ENCODE measurements at places on chromosomes 6 and 20.

DNA sequence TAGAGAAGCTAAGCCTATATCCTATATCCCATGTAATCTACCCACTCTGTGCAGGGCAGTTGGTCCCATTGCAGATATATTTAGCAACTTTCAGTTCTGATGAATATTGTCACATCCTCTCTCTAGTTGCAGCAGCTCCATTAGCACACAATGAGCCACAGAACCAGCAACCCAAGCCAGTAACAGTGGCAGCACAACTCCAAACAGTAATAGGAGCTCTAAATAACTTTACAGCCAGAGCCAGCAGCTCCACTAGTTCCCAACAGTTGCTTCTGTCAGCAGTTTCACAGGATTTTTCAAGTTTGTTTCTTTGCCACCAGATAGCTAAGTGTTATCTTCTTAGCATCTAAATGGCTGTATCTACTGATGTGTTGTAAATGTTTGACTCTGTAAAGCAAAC is 490.8 kb downstream of the HTR1B start:
- no peak for DNase-seq

GRCh38 chr6:73680289-73680918 is 15.6 kb upstream of the CD109 start:
- DNase-seq, result peak; percentile 57

DNA sequence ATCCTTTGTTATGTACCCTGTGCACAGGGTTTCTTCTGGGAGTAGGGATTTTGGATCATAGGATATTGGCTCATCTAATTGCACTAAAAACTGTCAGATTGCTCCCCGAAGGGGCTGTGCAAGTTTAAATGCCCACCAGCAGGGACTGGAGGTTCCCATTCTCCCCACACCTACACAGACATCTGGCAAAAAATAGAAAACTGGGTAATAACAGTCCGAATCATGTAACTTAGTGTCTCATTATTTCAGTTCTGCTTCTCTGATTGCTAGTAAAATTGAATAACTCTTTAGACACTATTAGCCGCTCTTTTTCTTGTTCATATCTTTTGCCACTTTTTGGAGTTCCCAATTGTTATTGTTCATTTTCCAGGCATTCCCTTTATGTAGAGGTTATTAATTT is 5.3 kb downstream of the PSMF1 start:
- no peak for DNase-seq

DNA sequence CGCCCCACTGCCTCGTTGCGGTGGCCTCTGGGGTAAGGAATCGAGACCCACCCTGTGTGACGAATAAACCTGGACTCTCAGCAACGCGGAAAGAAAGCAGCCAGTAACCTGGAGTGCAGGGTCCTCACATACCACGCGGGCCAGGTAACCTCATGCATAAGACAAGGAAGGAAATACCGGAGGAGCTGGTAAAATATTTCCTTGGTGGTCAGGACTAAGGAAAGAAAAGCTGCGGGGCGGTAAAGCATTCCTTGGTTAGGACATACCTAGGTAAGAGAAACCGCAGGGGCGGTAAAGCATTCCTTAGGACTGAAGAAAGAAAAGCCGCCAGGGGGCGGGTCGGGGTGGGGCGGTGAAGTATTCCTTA is 80.7 kb downstream of the SYTL3 start:
- peak; percentile 16 for DNase-seq

DNA sequence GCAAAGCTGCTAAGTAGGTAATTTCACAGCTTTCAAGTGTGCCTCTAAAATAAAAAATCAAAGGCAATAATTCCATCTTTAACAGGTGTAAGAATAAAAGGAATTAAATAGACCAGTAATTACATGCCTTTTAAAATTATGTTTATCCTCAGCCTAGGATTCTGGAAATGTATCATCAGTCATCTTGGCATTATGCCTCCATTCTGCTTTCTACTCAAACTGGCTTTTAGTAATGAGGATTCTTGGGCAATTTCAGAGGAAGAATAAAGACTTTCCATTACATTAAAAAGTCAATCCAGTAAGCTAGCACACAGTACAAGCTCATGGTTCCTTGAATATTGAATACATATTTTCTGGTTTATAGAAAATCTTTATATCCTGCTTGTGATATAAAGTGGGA is 44.7 kb downstream of the GSTA2 start:
- DNase-seq, result peak; percentile 17

DNA sequence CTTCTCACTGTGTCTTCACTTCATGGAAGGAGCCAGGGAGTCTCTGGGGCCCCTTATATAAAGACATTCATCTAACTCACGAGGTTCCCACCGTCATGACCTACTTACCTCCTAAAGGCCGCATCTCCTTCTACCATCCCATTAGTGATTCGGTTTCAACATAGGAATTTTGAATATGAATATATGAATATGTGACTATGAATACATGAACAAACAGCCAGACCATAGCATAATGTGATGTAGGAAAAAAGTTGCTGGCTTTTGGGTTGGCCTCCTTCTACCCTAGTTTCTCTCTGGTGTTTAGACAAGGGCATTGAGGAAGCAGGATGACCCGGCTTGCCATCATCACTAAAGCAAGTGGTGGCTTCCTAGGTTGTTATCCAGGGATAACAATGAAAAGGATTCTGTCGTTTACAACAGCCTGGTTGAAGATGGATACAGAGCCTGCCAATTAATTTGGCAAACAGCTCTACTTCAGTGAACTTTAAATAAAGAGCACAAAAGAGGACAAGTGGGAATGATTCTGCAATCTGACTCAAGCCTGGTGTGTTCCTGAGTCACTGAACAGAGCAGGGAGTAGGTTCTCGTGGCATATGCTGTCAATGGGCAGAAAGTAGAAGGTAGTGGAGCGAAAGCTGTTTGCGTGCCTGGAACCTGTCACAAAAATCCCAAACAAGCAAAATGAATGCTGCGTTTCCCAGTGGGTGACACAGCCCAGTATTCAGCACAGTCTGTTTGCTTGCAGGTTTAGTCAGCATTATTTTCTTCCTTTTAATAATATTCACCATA is 44.0 kb upstream of the DOK5 start:
- DNase-seq, result no peak

DNA sequence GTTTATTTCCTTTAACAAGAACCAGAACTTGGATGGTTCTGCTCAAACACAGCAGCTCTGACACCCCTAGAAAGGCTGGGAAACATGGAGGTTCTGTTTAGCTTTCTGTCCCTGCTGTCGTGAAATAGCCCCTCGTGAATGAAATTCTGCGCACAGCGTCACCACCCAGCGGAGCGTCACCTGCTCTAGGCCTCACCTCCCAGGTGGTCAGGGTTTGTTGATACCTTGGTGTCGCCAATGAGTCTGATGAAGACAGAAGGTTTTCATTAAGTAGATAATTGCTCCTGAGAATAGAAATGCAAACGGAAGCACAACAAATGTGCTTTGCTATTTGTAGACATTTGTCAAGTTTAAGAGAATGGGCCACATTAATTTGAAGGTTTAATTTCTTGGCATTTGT is 135.1 kb downstream of the EDN3 start:
- DNase-seq, result no peak

DNA sequence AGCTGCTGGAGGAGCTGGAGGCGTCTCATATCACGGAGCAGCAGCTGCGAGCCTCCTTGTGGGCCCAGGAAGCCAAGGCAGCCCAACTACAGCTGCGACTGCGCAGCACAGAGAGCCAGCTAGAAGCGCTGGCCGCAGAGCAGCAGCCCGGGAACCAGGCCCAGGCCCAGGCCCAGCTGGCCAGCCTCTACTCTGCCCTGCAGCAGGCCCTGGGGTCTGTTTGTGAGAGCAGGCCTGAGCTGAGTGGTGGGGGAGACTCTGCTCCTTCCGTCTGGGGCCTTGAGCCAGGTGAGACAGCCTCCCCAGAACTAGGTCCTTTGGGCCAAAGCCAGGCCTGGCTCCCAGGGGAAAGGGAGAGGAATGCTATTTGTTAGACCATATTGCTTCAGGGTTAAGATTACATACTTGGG is 31.7 kb downstream of the C20orf173 start:
- DNase-seq, result no peak

DNA sequence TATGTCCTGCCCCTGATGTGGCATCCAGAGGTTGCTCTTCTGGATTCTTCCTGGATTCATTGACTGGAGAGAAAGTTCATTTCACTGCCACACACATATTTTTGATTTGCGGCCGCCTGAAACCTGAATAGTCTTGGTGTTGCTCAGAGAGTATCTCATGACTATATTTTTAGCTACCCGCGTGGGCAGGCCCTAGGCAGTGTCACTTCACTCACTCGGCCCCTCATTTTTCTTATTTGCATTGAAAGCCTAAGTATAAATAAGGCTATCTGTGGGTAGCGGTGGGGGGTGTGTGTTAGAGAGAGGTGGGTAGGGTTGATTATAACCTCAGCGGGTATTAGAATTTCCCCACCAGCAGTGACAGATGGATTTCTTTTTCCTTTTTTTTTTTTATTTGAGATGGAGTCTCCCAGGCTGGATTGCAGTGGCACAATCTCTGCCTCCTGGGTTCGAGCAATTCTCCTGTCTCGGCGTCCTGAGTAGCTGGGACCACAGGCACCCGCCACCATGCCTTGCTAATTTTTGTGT is 113.5 kb downstream of the JARID2 start:
- DNase-seq, result no peak

DNA sequence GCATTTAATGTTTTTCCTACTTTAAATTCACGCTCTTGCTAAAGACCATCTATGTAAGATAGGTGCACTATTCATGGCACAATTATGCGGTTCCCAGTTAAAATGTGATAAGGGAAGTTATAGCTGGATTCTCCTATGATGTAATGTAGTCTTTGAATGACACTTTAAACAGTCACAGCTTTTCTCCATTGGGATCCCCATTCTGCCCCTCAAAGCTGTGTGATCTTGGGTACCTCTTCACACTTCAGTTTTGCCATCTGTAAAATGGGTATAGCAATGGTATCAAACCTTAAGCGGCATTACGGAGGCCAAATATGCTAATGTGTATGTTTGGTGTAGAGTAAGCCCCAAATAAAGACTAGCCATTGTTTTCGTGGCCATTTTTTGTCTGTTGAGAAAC is 64.7 kb upstream of the ZNF217 start:
- DNase-seq, result no peak

DNA sequence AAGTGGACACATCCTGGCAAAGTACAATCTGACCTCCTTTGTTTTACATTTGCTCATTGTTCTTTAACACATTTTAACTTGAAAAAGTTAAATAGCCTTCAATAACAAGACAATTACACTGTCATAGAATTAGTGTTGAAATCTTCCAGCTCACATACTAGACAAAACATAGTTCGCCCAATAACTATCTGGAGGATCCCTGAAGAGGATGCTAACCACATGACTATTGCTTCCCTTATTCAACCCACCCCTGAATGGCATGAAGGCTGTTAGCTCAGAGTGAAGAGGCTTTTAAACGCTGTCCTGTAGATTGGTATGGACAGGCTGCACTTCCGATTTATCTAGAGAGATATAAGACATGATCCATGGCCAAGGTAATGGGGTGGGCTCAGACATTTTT is 15.0 kb upstream of the DSE start:
- DNase-seq, result no peak

- DNase-seq, result no peak
Observed at GRCh38 chr20:58403272-58403671, 14.2 kb downstream of the VAPB start.

GRCh38 chr20:18669241-18670019 is 81.6 kb downstream of the DTD1 start:
- DNase-seq, result no peak

DNA sequence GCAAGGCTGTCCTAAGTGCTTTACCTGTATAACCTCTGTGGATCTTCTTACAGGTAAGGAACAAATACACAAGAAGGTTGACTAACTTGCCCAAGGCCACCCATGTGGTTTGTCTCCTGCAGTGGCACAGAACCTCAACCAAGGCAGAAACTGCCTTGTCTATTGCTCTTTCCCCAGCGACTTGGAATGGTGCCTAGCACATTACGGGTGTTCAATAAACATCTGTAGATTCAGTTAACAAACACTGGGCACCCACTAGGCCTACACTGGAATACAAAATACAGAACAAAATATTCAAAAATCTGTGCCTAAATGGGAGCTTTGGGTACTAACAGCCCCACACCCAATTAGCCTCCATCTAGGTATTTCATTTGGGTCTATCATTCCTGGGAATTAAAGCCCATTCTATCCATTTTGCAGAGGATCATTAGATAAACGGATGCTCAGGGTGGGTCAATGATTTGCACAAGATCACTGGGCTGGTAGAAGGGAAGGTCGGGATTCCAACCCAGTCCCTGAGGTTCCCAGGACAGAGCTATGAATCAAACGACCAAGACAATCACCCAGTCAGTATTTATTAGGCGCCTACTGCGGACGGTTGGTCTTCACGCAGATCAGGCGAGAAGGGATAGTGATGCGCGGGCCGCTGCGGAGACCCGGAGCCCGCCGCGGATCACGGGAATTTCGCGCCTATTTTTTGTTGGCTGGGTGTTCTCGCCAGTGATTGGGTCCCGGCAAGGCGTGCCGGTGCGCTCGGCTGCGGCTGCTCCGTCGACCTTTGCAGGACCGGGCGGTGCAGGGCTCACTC is at the start of gene STK35:
Gene STK35 (plus strand): TSS at position 771 of the 808 bp plus-strand sequence. CDS start 55 bp downstream, outside the sequence.
- DNase-seq, result no peak

- no peak for DNase-seq
Observed at GRCh38 chr20:13220904-13221297, at the start of gene ISM1. Gene ISM1, plus strand, starts transcription at chr20:13221274. Its CDS starts 503 bp downstream, at chr20:13221777.

- DNase-seq, result peak; percentile 30
Observed at GRCh38 chr6:45507186-45507585, 129.5 kb upstream of the SUPT3H start.

DNA sequence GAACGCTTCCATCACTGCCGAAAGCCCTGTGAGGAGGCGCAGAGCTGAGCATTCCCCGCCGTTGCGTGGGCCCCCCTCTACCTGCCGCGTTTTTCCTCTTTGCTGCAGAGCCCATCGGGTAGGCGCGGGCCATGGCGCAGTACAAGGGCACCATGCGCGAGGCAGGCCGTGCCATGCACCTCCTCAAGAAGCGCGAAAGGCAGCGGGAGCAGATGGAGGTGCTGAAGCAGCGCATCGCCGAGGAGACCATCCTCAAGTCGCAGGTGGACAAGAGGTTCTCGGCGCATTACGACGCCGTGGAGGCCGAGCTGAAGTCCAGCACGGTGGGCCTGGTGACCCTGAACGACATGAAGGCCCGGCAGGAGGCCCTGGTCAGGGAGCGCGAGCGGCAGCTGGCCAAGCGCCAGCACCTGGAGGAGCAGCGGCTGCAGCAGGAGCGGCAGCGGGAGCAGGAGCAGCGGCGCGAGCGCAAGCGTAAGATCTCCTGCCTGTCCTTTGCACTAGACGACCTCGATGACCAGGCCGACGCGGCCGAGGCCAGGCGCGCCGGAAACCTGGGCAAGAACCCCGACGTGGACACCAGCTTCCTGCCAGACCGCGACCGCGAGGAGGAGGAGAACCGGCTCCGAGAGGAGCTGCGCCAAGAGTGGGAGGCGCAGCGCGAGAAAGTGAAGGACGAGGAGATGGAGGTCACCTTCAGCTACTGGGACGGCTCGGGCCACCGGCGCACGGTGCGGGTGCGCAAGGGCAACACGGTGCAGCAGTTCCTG is 693 bp downstream of the FAM50B start:
- no peak for DNase-seq
